ENCODE measurements at places on chromosomes 6 and 20. TPM values are rescaled to one million over a fixed set of nuclear protein-coding genes. Genes with fewer than 3 reads are reported as not detected.

- DNase-seq, result peak; percentile 75
These were observed 331.8 kb downstream of the RIMS1 start for GRCh38 chr6:72218125-72218524.

- DNase-seq, result no peak
These were observed 1.3 kb downstream of the KPNA5 start for GRCh38 chr6:116682334-116682712.

- no peak for DNase-seq
These were observed 550.3 kb upstream of the JARID2 start for GRCh38 chr6:14695579-14695978.

GRCh38 chr20:63125581-63125837 lies 90.4 kb downstream of the YTHDF1 start:
- DNase-seq, result no peak

- DNase-seq, result no peak
These were observed 27.1 kb upstream of the EMILIN3 start for GRCh38 chr20:41393705-41394066.

GRCh38 chr20:20741087-20742045 lies 28.9 kb upstream of the RALGAPA2 start:
- DNase-seq, result no peak

DNA sequence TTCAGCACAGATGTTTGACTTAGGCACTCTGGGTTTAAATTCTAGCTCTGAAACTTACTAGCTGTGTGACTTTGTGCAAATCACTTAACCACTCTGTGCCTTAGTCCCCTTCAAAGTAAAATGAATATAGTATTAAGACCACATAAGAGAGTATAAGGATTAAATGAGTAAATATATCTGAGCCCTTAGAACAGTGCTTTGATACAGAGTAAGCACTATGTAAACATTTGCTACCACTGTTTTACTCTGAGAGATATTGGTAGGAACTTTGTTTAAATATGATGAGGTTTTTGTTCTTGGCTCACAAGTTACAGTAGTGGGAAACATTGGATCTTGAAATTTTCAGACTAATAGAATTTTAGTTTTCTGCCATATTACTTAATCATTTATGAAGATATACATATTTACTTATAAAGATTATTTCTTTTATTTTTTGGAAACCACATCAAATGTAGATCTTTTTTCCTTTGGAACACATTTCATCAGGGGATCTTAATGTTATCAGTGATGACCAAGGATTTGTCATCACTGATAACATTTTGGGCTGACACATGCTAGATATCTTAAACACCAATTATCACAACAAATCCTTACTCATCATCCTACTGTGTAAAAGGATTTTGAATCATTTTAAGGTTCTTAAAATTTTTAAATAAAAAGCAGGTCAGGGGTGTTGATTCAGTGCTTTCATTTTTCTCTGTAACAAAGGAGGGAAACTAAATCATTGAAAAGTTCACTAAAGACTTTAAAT lies 226.2 kb downstream of the EYA4 start:
- DNase-seq, result no peak

The JPH2 gene
- 0.81 TPM for total RNA-seq

The PRRT1 gene
- 1.6 TPM for total RNA-seq

DNA sequence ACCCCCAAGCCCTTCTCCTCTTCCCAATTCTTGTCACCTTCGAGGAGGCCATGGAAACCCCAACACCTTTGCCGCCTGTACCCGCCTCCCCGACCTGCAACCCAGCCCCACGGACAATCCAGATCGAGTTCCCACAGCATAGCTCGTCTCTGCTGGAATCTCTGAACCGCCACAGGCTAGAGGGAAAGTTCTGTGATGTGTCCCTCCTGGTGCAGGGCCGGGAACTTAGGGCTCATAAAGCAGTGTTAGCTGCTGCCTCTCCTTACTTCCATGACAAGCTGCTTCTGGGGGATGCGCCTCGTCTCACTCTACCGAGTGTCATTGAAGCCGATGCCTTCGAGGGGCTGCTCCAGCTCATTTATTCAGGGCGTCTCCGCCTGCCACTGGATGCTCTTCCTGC lies 675 bp downstream of the ZBTB9 start:
- no peak for DNase-seq

The SSTR4 gene
- total RNA-seq, result not detected

The CEBPB gene
- total RNA-seq, result 25.6 TPM

DNA sequence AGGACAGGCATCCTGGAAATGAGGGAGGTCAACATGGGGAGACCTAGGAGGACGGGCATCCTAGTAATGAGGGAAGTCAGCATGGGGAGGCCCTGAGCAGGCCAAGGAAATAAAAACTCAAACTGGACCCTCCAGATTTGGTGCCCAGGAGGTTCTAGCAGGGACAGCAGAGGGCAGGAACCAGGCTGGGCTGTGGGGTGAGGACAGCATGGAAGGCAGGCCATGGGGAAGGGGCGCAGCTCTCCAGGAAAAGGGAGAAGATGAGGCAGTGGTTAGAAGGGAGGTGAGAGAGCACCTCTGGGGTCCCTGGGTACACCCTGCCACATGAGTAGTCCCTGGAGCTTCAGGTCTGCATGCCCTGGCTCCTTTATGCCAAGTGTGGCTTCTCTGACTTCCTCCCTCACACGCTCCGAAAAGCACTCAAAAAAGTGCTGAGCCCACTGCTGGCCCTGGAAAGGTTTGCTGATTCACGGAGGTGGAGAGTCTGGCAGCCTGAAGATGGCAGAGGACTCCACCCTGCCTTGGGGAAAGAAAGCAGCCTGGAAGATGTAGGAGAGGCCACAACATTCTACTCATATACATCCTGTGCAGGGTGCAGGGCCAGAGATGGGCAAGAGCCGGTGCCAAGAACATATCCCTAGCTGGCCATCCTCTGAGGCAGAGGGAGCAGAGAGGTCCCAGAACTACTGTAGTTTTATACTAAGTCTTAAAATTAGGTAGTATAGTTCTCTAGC lies 154.9 kb downstream of the MRPL14 start:
- no peak for DNase-seq

- no peak for DNase-seq
These were observed 12.9 kb downstream of the OR2A4 start for GRCh38 chr6:131688286-131688685.

DNA sequence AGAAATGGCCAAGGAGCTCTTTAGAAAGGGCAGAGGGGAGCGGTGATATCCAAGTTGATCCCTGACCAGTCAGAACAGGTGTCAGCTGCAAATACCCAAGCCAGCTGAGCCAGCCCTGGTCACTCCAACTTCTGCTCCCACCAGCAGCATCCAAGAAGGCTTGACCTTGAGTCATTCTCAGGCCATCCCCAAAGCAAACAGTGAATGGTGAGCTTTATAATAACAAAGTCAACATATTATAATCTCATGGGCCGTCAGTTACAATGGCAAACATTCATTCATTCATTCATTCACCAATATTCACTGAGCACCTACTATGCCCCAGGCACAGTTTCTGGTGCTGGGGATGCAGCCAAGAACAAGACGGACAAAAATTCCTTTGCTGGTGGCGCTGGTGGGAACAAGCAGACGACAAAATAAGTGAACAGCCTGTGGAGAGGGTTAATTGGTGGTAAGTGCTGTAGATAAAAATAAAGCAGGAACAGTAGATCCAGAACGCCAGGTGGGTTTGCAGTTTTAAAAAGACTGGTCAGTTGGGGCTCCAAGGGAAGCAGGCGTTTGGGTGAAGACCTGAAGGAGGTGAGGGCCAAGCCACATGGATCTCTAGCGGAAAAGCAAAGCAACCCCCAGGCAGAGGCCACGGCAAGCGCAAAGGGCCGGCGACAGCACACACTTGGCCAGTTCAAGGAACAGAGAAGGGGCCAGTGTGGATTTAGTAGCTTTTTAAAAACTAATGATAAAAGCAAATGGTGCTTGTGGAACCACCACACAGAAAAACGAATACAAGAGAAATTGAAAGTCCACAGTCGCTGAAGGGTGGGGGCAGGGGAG lies 131.8 kb upstream of the PTPN1 start:
- no peak for DNase-seq

- no peak for DNase-seq
These were observed 81.3 kb downstream of the CDC5L start for GRCh38 chr6:44468835-44469234.

GRCh38 chr6:99002831-99003230 lies 55.1 kb upstream of the FBXL4 start:
- no peak for DNase-seq

The CCDC170 gene
- 0.26 TPM for total RNA-seq

The C20orf141 gene
- total RNA-seq, result not detected

- no peak for DNase-seq
These were observed 79.5 kb downstream of the BCAS1 start for GRCh38 chr20:53990768-53991450.

The PRICKLE4 gene
- 1.5 TPM for total RNA-seq

Data from WTC11 (cell line).